Psoas muscle (tissue), 8 donors: ENCODE measurements at places on chromosomes 13 and 19. TPM values are rescaled to one million over a fixed set of nuclear protein-coding genes. Genes with fewer than 3 reads are reported as not detected.

DNA sequence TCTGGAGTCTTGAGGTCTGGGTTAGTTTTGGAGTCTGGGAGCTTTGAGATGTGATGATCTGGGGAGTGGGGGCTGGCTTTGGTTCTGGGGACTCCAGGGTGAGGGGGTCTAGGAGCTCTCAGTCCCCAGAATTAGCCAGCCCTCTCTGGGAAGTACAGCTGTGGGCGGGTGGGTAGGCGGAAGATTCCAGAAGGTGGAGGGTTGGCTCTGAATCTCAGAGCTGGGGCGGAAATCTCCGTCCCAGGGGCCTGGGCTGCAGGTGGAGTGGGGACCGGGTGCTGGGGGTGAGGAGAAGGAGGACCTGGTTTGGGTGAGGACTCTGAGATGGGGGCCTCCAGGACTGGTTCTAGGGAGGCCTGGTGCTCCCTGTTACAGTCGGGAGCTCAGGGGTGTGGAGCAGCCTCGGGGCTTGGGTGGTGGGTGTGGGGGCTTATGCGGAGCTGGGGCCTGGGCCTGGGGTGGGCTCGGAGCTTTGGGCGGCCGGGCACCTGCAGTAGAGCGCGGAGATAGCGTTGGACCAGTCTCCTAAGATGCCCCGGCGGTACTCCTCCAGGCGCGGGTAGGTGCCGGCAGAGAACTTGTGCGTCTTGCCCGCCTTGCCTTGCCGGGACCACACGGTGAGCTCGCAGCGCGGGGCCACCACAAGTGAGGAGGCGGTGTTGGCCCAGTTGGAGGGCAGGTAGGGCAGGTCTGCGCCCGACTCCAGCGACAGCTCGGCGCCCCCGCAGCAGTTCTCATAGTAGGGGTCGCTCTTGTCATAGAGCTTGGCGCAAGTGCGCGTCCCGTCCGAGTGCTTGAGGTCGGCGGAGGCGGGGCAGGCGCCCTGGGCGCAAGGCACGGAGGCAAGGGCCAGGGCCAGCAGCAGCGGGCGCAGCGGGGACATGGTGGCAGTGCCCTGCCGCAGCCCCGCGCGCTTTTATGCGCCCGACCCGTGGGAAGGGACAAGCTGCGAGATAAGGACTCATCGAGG is at the start of gene SYCN:
Gene SYCN, minus strand, starts transcription at position 892 of the 970 bp plus-strand sequence. Its CDS starts 9 bp downstream, at position 883.
- DNase-seq: no peak

- DNase-seq: no peak
Observed at GRCh38 chr19:41131186-41131585, 17.0 kb downstream of the CYP2F1 start.

EID2B gene
- total RNA-seq: 1.7 TPM

ZNF433 gene
- total RNA-seq: 2.7 TPM

DNA sequence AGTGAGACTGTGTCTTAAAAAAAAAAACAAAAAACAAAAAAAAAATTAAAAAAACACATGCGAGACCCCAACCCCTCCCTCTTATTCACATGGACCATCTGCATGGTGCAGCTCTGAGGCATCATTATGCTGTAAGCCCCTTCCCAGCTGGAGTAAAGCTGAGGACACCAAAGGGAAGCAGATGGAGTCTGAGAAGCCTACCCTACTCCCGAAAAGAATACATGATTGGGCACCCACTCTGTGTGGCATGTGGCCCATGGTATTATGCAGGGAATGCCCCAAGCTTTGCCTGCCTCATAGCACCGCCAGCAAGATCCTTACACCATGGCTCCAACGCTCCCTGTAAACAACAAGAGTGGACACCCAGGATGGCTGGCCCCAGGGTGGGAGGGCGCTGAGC is 4.7 kb downstream of the PTH2 start:
- no peak for DNase-seq

DNA sequence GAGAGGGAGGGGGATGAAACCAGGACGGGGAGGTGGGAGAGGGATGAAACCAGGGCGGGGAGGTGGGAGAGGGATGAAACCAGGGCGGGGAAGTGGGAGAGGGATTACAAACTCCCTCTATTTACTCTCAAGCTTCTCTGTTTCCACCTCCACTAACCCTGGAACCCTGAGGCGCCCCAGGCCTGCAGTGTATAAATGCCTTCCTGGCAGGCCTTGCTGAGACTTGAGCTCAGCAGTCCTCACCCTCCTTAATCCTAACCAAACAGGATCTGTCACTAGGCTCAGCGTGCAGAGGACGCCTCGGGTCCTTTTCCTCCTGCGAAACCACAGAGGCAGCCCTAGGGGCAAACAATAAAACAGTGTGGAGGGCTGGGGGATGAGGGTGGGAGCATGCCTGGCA is 32.1 kb upstream of the OR1M1 start:
- DNase-seq: no peak

GRCh38 chr19:6021878-6022569 is 44.1 kb upstream of the RANBP3 start:
- peak; percentile 71 for DNase-seq

GRCh38 chr13:67353941-67354340 is 123.8 kb upstream of the PCDH9 start:
- DNase-seq: no peak

RHPN2 gene
- total RNA-seq: 0.24 TPM

GRCh38 chr19:30676990-30677679 is 305.0 kb downstream of the ZNF536 start:
- DNase-seq: no peak

DNA sequence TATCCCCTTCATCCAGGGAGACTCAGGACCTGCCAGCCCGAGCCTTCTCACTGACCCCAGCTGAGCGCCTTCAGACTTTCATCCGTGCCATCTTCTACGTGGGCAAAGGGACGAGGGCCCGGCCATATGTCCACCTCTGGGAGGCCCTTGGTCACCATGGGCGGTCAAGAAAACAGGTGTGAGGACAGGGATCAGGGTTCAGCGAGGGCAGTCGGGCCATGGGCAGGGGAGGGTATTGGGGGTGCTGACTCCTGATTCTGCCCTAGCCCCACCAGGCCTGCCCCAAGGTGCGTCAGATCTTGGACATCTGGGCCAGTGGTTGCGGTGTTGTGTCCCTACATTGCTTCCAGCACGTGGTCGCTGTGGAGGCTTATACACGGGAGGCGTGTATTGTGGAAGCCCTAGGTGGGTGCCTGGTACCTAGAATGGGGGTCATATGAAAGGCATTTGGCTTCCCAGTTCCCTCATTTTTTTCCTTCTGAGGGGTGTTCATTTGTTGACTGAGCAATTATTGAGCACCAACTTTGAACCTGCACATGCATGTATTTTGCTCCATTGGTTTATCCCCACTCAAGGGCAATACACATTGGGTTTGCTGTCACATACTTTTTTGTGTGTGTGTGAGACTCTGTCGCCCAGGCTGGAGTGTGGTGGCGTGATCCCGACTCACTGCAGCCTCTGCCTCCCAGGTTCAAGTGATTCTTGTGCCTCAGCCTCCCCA is 3.9 kb downstream of the ANKLE1 start:
- no peak for DNase-seq

PPFIA3 gene
- total RNA-seq: 1.4 TPM

MLNR gene
- total RNA-seq: not detected

DNA sequence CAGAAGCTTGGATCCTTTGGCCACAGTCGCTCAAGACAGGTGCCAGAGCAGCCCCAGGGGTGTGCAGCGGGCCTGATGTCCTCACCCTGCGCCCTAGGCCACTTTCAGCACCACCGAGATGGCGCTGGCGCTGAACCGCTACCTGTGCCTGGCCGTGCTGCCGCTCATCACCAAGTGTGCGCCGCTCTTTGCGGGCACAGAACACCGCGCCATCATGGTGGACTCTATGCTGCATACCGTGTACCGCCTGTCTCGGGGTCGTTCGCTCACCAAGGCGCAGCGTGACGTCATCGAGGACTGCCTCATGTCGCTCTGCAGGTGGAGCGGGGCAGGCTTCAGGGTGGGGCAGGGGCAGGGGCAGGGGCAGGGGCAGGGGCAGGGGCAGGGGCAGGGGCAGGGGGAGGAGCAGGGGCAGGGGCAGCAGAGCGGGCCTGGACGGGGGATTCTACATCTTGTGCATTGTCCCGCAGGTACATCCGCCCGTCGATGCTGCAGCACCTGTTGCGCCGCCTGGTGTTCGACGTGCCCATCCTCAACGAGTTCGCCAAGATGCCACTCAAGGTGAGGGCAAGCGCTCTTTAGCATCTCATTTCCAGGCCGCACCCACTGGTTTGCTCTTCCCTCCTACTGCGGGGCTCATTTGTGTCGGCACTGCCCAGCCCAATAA is 69.1 kb downstream of the RYR1 start:
- DNase-seq: no peak

- DNase-seq: no peak
Observed at GRCh38 chr19:23509686-23510450, 114.6 kb upstream of the ZNF91 start.

GGN gene
- 0.34 TPM for total RNA-seq

KIRREL2 gene
- not detected for total RNA-seq

GRCh38 chr19:29389495-29389894 is 136.3 kb upstream of the VSTM2B start:
- DNase-seq: no peak

DNA sequence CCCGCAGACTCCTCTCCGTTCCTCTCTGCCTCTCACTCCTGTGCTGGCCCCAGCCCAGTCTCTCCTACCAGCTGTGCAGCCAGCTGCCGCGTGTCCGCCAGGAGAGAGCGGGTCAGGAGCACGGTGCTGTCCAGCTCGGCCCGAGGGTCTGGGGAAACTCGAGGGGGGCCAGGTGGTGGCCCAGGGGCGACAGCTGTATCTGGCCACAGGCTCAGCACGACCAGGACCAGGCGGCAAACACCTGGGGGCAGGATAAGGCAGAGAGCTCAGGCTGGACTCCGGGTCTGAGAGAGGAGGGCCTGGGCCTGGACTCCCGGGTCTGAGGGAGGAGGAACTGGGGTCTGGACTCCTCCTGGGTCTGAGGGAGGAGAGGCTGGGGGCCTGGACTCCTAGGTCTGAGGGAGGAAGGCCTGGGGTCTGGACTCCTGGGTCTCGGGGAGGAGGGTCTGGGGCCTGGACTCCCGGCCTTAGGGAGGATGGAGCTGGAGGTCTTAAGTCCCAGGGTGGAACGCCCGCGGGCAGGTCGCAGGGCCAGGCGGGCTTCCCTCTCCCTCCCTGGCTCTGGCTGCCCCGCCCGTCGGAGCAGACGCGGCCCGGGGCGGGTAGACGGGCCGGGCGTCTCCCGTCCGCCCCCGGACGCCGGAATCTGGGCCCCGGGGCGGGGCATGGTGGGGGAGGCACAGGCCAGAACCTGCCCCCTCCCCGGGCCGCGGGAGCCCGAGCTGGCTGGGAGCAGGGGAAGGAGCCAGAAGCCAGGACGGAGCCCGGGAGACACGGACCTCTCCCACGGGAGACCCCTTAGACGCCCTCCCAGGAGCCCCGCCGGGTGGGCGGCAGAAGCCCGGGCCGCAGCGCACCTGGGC is 1.3 kb downstream of the IL11 start:
- no peak for DNase-seq

CYP2S1 gene
- total RNA-seq: 1.1 TPM

ERICH6B gene
- not detected for total RNA-seq

ZNF274 gene
- 11.2 TPM for total RNA-seq

GDF15 gene
- 0.99 TPM for total RNA-seq

- no peak for DNase-seq
Observed at GRCh38 chr13:33278913-33279312, 6.6 kb downstream of the STARD13 start.

ZNF444 gene
- total RNA-seq: 20.6 TPM

DNA sequence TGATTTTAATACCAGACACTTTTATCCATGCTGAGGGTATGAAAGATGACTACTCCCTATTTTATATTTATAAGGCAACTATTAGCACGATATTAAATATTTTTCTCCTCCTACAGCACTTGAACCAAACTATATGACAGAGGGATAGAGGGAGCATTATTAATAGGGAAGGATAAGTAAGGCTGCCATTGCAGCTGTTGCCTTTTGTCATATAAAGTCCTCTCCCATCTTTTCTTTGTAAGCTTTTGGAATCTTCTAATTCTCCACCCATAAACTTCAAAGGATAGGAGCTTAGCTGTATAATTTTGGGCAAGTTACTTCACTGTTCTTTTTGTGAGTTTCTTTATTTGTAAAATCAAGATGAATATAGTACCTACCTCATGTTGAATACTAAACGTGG is 95.4 kb downstream of the ZMYM2 start:
- DNase-seq: no peak

DNA sequence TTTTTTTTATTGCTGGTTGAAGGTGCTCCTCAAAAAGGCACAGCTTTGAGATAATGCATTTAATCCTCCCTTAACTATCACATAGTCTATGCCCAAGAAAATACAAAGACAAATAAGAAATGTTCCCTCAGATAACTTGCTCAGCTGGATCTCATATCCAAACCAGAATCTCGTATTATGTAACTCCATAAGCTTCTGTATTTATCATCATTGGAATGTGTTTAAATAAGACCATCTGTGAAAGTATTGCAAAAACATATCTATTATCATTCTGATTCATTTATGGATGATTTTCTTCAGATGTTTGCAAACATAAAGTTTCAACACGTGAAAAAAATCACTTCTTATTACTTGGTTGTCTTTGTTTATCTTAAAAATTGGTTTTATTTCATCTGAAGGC is 190.9 kb downstream of the IRS2 start:
- DNase-seq: no peak

LRP3 gene
- 18.8 TPM for total RNA-seq

GSX1 gene
- total RNA-seq: not detected

ZSCAN4 gene
- total RNA-seq: not detected

PPM1N gene
- not detected for total RNA-seq

- no peak for DNase-seq
Observed at GRCh38 chr13:112069845-112070251, 2.9 kb downstream of the SOX1 start.

GRCh38 chr13:103694471-103694870 is 628.3 kb upstream of the SLC10A2 start:
- DNase-seq: no peak

SYCN gene
- total RNA-seq: 1.3 TPM

GRCh38 chr13:42035905-42036521 is 12.4 kb upstream of the DGKH start:
- no peak for DNase-seq

ZNF486 gene
- 1.2 TPM for total RNA-seq

IGSF23 gene
- total RNA-seq: not detected

GRCh38 chr13:101450749-101451130 is 1.7 kb upstream of the ITGBL1 start:
- no peak for DNase-seq

GET3 gene
- 43.0 TPM for total RNA-seq

DNA sequence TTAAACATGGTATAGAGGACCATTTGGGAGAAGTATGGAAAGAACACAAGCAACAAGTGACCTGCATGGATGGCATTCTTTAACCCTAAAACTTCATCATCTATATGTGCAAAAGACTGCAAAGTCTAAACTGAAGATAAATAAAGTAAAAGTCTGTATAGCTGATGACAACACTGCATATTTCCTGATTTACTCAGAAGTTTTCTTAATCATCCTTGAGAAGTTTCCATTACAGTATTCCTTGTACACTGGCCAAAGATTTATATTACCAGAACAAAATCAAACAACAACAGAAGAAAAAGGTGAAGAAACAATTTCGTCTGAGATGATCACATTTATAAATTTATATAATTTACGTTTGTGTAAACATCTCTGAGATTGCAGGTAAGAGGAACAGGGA is 805.7 kb downstream of the PCDH9 start:
- DNase-seq: no peak

- no peak for DNase-seq
Observed at GRCh38 chr13:110562036-110562597, 595 bp upstream of the RAB20 start.

GRCh38 chr13:25899952-25900351 is 151.9 kb downstream of the SHISA2 start:
- no peak for DNase-seq
